ENCODE measurements at places on chromosomes 7 and 10.

DNA sequence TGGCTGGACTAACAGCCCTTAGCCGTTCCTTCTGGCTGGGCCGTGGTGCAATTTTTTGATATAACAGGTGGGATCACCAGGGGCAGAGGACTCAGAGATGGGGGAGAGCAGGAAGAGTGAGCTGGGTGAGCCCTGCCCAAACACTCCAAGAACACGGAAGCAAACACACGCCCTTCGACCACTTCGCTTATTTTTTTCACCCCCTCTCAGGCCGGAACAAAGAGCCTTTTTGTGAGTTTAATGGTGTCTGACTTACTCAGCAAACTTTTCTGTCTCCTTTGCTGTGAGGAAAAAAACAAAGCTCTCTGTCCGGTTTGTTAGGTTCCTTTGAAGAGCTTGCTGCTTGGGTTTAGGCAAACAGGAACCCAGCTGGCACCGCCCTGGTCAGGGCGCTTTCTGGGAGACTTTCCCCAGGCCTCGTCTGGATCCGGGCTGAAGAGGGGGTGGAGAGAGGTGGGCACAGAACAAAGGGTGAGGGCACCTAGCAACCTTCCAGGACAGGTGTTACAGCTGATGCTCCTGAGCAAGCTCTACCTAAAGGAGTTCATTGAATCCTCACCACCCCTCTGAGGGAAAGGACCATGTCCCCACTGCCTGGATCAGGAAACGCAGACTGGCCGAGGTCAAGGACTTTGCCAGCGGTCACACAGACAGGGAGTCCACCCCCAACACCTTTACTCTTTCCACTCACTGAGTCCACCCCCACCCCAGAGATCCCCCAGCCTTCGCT is 23.3 kb downstream of the CALML3 start:
- DNase-seq = peak; percentile 68

- no peak for DNase-seq
Observed at GRCh38 chr10:17001961-17002749, 127.5 kb downstream of the CUBN start.

DNA sequence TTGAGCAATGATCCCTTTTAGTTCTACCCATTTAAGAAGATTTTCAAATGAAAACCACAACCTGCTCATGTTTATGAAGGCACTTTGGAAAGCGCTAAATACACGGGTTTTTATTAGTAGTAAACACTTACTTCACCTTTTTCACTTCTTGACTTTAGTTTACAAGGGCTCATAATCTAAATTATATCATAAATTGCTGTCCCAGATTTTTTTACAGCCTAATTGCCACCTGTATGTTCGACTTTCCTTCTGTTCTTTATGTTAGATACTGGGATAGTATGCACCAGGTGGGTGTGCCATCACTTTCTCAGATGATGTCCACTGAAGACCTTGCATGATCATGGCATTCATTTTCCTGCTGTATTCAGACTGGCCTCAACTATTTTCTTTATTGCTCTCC is 22.5 kb downstream of the CFTR start:
- no peak for DNase-seq

DNA sequence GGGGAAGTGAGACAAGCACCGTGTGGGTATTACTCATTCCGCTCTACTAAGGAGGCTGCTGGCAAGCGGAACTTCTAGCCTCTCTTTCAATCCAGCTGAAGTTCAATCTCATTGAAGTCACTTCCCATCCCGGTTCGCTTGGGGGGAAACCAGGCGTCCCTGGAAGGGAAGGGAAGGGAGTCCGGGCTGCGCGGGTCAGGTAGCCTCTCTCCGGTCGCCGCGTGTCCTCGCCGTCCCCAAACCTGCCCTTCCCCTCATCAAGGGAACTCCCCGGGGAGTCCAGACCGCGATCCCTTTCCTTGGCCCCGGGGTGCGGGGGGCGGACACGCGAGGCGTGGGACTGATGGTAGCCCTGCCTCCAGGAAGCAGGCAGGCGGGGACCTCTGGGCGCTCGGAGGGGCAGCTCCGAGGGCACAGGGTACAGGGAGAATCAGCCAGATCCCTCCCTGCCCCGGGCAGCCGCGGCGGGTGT is 598 bp upstream of the ZEB1 start:
- peak; percentile 72 for DNase-seq

DNA sequence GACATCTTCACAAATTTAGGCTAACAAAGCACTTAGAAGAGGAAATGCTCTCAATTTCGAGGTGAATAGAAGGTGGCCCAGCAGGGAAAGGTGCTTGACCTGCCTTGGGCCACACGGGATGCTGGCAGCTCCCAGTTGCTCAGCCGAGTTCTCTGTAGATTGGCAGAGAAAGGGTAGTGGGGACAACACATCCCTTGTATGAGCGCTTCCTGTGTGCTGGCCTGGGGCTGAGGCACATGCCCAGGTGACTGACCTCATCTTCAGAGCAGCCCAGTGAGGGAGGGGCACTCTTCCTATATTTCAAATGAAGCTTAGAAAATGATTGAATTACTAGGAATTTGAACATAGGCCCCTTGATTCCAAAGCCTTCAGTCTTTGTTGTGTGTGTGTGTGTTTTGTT is 20.2 kb downstream of the BAG3 start:
- no peak for DNase-seq

DNA sequence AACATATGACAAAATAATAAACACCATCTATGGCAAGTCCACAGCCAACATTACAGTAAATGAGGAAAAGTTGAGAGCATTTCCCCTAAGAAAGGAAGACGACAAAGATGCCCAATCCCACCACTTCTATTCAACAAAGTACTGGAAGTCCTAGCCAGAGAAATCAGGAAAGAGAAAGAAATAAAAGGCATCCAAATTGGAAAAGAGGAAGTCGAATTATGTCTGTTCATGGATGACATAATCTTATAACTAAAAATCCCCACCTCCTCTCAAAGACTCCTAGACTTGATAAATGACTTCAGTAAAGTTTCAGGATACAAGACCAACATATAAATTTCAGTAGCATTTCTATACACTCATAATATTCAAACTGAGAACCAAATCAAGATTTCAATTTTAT is 288.5 kb upstream of the POT1 start:
- DNase-seq = no peak

- DNase-seq = no peak
Observed at GRCh38 chr7:121442845-121443244, 46.7 kb upstream of the FAM3C start.

DNA sequence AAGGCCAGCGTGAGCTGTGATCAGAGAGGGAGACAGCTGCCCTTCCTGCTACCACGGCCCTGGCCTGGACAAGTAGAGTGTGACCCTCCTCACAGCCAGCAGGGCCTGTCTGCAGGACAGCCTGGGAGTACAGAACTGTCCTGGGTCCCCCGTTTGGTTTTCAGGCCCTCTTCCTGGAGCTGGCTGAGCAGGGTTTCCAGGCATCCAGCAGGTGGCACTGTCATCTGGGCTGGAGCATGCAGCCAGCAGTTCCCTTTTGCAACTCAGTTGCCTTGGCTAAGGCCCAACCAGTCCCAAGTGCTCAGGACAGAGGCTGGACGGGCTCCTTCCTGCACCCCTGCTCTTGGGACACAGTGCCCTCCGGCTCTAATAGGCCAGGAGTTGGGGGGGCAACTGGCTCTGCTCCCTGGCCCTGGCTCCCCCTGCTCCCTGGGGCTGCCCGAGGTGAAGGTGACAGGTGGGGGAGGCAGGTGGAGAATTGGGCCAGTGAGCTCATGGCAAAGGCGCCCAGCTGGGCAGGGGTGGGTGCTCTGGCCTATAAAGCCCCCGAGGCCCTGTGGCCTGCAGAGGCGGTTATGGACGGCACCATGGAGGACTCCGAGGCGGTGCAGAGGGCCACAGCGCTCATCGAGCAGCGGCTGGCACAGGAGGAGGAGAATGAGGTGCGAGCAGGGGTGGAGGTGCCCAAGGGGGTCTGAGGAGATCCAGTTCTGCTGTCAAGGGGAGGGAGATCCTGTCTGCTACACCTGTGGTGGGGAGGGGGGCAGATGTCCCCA is at the start of gene ANKRD2:
Gene ANKRD2 (plus strand): TSS at position 566 of the 776 bp plus-strand sequence. CDS start 10 bp downstream, at position 576.
- peak; percentile 89 for DNase-seq

DNA sequence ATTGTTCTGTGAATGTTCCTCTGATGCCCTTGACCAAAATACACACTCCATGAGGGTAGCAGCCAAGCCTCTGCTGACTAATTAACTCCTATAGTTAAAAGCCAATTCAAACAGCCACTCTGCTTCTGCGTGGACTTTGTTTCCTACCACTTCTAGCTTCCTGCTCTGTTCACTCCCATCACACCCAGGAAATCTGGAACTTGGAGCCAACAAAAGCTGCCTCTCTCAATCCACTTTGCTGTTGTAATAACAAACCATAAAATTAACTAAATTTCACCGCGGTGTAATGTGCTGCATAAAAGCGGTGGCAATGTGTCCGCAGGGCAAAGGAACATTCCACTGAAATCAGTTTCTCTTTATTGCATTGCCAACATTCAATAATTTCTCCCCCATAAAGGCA is 239.5 kb downstream of the PLXNA4 start:
- DNase-seq = no peak

GRCh38 chr10:23079700-23080099 is 15.7 kb upstream of the MSRB2 start:
- DNase-seq = no peak

DNA sequence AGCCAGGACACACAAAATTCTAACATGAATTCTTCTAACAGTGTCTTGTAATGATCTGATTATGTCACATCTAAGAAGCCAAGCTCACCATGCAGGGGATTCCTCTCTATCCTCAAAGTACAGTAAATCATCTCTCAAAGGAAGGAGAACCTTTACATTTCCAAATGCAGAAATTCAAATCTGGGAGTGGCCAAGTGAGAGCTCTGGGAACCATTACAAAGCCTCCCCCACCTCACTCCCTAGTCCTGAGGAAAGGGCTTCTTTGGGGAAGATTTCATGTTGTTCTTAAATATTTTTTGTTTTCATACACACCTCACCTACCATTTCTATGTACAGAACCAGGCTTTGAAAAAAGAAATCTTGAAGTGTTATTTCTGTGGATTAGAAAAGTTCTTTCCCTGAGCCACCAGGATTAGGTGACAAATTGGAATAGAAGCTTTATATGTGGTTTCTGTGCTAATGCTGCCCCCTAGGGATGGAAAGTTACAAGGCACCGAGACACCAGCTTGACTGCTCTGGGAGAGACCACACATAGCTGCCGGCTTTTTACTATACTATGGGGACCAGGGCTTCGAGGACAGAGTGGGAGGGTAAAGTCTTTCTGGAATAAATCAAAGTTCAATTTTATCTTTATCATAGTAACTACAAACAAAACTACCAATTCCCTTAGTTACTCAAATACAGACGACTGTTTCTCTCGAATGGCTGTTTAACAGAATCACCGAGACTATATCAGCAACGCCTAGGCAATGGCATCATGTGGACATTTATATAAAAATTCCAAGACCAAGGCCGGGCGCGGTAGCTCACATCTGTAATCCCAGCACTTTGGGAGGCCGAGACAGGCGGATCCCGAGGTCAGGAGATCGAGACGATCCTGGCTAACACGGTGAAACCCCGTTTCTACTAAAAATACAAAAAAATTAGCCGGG is 116.1 kb downstream of the RNF216 start:
- peak; percentile 79 for DNase-seq

- no peak for DNase-seq
Observed at GRCh38 chr7:34070511-34071323, 165.4 kb downstream of the BMPER start.

DNA sequence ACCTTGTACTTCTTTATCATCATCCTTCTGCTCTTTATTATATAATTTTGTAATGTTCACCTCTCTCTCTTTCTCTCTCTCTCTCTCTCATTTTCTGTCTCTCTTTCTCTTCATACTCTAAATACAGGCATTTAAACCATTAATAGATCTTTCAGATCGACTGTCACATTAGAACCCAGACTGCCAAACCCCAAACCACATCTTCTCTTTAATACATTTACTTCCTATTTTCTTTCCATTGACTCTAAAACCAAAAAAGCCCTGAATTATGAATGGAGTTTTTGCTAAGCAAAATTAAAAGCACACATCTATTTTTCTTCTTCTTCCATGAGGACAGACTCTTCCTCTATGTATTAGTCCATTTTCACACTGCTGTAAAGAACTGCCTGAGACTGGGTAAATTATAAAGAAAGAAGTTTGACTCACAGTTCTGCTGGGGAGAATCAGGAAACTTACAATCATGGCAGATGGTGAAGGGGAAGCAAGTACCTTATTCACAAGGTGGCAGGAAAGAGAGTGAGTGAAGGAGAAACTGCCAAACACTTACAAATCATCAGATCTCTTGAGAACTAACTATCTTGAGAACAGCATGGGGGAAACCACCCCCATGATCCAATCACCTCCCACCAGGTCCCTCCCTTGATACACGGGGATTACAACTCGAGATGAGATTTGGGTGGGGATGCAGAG is 272.7 kb upstream of the MGMT start:
- no peak for DNase-seq

- DNase-seq = no peak
Observed at GRCh38 chr7:108442039-108442568, 14.1 kb downstream of the NRCAM start.

DNA sequence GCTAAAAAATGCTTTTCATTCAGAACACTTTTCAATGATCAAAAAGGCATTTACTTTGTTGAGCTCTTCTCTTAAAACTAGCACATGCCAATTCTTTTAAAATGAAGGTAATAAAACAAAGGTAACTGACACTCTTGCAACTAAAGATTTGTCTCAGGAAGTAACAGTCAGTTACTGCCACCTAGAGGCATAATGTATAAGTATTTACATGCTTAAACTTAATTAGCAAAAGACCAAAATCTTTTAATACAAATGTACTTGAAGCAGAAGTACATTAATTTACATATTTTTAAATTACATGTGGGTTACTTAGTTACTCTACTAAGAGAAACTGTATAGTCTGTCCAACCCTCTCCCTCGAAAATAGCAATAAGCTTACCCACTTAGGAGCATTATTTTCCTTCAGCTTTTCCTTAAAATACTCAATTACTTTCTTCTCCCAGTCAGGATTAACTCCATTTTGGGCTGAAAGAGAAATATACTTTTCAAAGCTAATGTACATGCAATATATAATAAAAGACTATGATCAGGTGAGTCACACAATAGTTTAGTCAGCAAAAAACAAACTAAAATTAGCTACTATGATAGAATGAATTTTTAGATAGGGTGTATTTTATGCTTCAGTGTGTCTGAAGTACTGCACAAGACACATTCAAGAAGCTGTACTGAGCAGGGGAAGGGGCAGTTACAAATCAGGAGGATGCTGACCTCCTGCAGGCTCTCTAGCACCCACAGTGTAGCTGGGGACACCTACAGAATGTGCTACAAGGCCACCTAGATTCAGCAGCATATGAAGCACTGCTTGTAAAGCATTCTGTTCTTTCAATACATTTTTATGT is 13.0 kb downstream of the MCMBP start:
- DNase-seq = no peak

- no peak for DNase-seq
Observed at GRCh38 chr10:69684981-69685353, 54.9 kb downstream of the FAM241B start.

- DNase-seq = peak; percentile 49
Observed at GRCh38 chr10:119205894-119206602, 1.3 kb upstream of the GRK5 start.

GRCh38 chr10:49394933-49395740 is 752 bp downstream of the DRGX start:
- DNase-seq = no peak

DNA sequence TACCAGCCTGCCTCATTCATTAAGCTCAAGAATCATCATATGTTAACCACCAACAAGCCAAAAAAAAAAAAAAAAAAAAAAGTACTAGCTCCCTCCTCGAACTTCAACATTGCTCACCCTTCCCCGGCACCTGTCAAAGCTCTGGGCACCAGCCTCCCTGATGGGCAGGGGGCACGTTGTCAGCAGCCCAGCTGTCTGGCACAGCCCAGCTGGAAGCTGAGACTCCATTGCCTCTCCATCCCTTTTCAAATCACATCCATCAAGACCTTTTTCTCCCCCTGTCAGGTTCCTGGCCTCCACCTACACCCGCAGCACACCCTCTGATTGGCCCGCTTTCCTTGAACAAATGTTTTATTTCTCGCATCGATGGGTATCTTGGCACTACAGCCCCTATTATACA is 913.3 kb upstream of the AUTS2 start:
- DNase-seq = no peak

Data from HuH-7 (cell line).